Activated effector memory CD4-positive, alpha-beta T cell treated with anti-CD3 and anti-CD28 coated beads, Interleukin-2, amount 50 U/mL, for 16 hours (primary cell): ENCODE measurements at places on chromosomes 7 and 10.

DNA sequence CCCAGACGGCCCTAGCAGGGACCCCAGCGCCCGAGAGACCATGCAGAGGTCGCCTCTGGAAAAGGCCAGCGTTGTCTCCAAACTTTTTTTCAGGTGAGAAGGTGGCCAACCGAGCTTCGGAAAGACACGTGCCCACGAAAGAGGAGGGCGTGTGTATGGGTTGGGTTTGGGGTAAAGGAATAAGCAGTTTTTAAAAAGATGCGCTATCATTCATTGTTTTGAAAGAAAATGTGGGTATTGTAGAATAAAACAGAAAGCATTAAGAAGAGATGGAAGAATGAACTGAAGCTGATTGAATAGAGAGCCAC is 184 bp downstream of the CFTR start:
- DNase-seq, result no peak

DNA sequence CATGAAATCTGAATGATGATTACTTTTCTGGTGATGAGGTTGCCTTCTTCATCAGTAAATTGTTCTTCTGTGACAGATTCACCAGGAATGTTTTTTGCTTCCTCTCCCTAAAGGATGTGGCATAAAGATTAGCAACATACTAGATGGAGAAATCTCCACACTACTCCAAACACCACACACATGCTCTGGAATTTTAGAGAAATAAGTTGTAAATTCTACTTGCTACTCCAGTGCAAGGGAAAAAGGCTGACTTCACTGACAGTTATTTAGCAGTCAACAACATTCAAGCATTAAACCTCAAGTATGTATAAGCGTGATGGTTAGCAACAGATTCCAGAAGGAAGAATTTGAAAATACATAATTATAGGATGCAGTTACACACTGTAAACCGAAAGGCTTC is 137.9 kb upstream of the CCDC6 start:
- DNase-seq, result no peak

GRCh38 chr10:90917238-90917967 is 3.5 kb downstream of the ANKRD1 start:
- DNase-seq, result no peak

GRCh38 chr10:72318418-72319262 is 36.1 kb downstream of the DNAJB12 start:
- DNase-seq, result no peak

DNA sequence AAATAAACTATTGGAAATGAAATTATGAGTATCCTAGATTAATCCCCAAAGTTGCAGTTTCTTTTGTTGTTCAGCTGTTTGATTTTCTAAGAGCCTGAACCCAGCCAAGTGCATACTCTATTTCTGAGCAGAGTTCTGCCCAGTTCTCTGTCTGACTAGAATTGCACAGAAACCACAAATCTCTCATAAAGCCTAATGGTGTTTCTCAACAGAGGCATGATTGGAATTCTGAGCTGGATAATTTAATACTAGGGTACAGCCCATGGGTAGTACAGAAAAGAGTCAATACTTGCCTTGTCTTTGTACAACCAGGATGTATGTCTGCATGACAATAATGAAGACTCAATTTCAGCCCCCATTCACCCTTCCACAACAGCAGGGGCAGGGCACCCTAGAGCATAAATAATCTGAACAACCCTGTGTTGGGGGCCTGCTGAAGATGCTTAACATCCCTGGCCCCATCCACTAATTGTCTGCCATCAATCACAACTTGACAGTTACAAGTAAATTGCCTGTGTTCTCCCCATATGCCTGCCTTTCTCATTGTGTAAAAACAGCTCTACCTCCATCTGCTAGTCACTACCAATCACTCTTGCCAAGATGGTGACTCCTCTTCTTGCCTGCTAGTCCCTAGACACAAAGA is 114.4 kb downstream of the NPSR1 start:
- no peak for DNase-seq

DNA sequence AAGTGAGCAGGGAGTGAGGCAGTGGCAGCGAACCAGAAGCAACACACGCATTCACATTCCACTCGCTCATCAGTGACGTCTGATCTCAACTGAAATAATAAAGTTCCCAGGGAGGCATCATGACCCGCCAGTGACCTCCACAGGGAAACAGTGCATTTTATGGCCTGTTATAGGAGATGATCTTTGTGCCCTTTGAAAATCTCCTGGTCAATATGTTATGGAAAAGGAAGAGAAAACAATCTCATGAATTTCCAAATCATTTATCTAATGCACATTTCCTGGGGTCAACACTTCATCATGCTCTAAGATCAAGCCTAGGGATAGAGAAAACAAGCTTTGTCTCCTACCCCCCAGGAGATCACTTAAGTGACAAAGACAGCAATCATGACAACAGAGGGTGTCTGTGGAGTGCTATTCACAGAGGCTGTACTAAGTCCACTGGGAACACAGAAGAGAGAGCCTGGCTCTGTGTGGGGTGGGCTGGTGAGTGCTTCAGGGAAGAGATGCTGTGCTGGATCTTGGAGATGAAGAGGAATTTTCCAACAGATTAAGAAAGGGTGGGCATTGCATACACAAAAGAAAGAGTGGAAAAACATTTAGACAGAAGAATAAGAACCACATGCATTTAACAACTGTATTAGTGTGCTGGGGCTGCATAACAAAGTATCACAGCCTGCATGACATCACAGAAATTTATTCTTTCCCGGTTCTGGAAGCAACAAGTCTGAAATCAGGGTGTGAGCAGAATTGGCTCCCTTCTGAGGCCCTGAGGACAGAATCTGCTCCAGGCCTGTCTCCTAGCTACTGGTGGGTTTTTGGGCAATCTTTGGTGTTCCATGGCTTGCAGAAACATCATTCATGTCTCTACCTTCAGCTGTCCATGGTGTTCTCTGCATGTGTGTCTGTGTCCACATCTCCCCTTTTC is 613.9 kb upstream of the IGFBP3 start:
- no peak for DNase-seq

GRCh38 chr10:122232769-122233168 is 38.3 kb upstream of the BTBD16 start:
- no peak for DNase-seq

GRCh38 chr10:79077488-79078173 is 8.9 kb downstream of the ZMIZ1 start:
- no peak for DNase-seq

DNA sequence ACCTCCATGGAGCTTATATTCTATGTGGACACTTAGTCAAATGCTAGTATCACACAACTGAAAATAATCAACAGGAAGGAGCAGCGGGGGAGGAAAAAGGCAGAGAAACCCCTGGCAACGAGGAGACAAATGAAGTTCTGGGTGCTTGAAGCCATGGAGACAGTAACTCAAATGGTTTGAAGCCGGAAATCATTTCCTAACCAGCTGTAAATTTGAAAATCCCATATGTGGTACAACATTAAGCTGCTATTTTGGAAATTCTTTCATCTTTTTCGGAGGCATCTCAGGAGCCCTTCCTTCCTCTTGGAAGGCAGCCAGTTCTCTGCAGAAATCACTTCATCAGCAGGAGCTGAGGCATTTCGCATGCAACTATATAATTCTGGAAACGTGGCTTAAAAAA is 91.4 kb downstream of the PPP1R3C start:
- DNase-seq, result no peak

DNA sequence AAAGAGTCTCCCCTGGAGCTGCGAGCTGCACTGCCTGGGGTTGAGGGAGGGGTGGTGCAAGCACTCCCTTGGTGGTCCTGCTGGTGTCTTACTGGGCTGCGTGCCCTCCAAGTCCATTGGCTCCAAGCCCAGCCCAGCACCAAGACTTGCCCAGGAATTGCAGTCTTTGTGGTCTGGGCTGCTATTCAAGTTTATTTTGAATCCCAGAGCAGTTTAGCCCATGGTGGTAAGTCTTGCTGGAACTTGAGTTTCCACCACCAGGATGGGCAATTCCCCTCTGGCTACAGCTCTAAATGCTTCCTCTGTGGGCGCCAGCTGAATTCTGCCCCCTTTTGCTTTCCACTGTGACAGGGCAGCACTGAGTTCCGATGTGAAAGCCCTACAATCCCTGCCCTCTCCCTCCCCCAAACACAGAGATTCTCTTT is 25.1 kb downstream of the GALNT11 start:
- DNase-seq, result no peak

DNA sequence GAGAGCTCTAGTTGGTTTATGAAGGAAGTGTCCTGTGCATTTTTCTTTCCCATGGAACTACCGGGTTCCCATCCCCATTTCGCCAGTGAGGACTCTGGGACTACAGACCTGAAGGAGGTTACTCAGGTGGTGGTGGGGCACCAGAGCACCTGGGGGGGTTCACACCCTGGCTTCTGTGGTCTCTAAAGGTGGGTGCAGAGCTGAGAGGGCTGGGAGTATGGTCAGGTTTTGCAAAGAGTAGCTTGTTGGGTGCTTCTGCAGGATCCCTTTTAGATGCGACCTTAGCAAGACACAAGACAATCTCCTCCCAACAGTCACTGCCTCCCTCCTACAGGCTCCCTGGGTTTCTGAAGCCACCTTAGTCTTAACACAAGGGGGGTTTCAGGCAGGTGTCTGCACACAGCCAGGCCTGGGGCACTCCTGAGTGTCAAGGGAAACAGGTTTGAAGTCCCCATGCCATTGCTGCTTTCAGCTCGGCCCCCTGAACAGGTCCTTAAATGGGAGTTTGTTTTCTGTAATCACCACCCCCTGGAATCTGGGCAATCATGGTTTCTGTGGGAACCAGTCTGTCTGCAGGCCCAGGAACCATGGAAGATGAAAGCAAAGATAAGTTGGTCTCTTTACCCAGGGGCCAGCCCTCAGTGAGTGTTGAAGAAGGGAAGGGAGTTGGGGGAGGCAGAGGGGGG is 9.9 kb upstream of the CXCL12 start:
- DNase-seq, result peak; percentile 38

DNA sequence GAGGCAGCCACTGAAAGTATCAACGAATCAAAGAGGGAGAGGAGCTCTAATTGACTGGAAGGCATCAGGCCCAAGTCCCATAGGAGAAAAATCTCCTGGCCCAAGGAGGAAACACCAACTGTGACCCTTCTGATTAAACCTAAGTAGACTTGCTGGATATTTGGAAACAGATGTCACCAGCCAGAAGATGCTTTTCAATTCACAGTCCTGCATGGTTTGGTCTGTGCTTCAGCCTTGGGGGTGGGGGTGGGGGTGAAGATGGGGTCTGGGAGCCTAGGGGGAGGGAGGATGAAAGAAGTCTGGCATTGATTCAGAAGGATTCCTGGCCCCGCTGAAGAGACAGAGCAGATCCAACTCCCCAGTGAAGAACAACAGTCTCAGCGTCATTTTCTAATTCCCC is 623.7 kb downstream of the PARD3 start:
- no peak for DNase-seq

- DNase-seq, result no peak
These were observed 267.9 kb upstream of the LRGUK start for GRCh38 chr7:133859231-133859630.

GRCh38 chr10:43218206-43218950 is 48.5 kb downstream of the RASGEF1A start:
- no peak for DNase-seq

GRCh38 chr7:94969434-94970084 is 62.2 kb downstream of the PPP1R9A start:
- DNase-seq, result no peak

- peak; percentile 58 for DNase-seq
These were observed 21.0 kb upstream of the CSGALNACT2 start for GRCh38 chr10:43117031-43117776.

- DNase-seq, result no peak
These were observed 162.8 kb upstream of the BMPER start for GRCh38 chr7:33742521-33742920.

- DNase-seq, result no peak
These were observed 220.0 kb downstream of the LRMDA start for GRCh38 chr10:75651417-75651816.

- no peak for DNase-seq
These were observed 5.2 kb upstream of the IGF2BP3 start for GRCh38 chr7:23475576-23475839.

DNA sequence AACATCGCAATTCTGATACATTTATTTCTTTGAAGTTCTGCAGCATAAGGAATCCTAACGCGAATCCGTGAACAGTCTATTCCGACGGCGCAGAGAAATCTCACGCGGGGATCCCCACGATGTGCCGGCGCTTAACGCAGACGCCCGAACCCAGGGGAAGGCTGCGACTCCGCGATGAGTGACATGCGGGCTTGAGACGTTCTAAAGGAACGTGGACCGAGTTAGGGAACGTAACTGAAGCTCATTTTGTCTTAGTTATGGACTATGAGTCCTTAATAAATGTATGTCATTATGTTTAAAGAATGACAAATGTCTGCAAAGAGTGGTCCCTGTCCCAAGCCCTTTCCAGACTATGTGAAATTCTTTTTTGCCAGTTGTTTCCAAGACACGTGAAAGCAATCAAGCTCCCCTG is 995 bp upstream of the PARD3 start:
- DNase-seq, result no peak

GRCh38 chr10:59036311-59037017 is 140.0 kb upstream of the PHYHIPL start:
- DNase-seq, result no peak

- DNase-seq, result no peak
These were observed 8.1 kb downstream of the TMEM120A start for GRCh38 chr7:75986147-75986781.

- no peak for DNase-seq
These were observed 8.2 kb upstream of the DDIT4 start for GRCh38 chr10:72265508-72265907.

GRCh38 chr7:157869793-157870192 is 533.0 kb downstream of the DNAJB6 start:
- no peak for DNase-seq

DNA sequence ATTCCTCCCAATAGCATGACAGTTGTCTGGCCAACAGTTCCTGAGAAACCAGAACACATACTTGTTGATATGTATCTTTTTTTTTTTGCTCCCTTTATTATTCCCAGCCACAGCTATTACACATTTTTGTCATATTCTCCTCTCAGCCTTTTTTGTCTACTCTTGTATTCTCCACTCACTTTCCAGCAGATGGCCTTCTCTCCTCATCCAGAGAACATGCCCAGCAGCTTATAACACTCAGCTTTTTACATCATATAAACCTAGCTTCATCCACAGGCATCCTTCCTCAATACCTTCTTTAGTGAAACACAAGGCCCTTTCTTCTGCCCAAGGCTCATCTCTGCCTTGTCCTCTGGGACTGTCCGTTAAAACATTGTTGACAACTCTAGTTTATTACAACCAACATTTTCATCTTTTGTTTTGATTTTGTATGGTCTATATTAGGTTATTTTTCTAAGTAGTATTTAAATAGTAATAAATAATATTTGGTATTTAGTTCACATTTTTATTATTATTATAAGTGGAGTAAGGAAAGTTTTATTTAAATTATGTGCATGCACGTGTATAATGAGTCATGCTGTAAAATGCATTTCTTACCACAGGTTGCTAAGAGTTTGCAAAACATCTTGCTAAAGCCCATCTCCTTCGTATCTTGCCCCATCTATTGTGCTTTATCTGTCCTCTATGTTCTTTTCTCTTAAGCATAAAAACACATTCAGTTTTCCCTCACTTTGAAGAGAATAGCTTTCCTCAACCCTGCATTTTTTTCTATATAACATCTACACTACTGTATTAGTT is 101.5 kb downstream of the ORC5 start:
- no peak for DNase-seq

DNA sequence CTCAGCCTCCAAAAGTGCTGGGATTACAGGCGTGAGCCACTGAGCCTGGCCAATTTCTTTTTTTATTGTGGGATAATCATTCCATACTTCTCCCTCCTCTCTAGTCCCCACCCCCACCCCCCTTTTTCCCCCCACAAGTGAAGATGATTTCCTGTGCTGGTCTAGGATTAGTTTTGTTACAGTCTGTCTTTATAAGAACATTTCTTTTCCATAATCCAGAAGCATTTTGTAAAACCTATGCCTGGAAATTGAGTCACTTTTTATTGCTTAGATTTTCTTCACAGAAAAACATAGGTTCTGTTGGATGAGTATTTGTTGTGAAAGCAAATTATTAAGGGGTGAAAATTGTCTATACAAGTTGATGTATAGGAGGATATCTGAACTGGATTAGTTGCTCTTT is 98.9 kb downstream of the KAT6B start:
- no peak for DNase-seq
